Stimulated activated CD8-positive, alpha-beta memory T cell treated with anti-CD3 and anti-CD28 coated beads, Interleukin-15, amount 100 ng/mL, for 1 hour (primary cell): ENCODE measurements at places on chromosomes 5 and 9.

DNA sequence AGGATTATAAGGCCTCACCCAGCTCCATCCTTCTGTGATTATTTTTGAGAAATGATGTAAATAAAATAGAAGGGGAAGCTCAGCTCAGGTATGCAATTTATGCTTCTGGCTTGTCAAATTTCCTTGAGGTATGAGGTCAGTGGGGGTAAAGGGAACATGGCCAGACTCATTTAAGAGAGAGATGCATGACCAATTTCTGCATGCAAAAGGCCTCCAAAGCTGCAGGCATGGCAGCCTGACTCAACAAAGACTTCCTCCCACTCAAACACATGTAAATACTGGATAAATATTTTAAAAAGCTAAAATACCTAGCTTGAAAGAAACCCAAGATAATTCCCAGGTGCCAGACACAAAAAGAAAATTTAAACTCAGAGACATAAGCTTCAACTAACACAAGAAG is 101.4 kb upstream of the SLC1A3 start:
- DNase-seq: no peak

GRCh38 chr9:125410522-125410894 is 148.9 kb downstream of the GAPVD1 start:
- DNase-seq: no peak

DNA sequence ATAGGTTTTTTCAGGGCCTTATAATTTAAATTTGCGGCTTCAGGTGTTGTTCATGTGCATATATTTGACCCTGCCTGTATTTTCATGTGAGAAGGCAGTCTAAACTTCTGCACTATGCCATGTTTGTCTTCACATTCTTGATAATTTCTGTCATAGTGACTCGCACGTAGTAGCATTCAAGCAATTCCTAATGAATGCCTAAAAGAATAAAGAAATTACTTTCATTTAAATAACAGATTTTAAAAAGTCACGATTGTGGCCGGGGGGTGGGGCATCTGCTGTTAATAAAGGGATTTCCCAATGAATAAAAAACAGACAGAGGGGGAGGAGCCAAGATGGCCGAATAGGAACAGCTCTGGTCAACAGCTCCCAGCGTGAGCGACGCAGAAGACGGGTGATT is 318.0 kb downstream of the ADAMTS6 start:
- no peak for DNase-seq

- no peak for DNase-seq
These were observed at the start of gene CTNND2 for GRCh38 chr5:11904265-11904906. CTNND2 (minus strand) TSS chr5:11904446; CDS start chr5:11903853, 593 bp downstream.

- DNase-seq: no peak
These were observed 24.2 kb downstream of the WNK2 start for GRCh38 chr9:93207860-93208734.

GRCh38 chr5:174120401-174121005 is 75.0 kb downstream of the NSG2 start:
- no peak for DNase-seq

DNA sequence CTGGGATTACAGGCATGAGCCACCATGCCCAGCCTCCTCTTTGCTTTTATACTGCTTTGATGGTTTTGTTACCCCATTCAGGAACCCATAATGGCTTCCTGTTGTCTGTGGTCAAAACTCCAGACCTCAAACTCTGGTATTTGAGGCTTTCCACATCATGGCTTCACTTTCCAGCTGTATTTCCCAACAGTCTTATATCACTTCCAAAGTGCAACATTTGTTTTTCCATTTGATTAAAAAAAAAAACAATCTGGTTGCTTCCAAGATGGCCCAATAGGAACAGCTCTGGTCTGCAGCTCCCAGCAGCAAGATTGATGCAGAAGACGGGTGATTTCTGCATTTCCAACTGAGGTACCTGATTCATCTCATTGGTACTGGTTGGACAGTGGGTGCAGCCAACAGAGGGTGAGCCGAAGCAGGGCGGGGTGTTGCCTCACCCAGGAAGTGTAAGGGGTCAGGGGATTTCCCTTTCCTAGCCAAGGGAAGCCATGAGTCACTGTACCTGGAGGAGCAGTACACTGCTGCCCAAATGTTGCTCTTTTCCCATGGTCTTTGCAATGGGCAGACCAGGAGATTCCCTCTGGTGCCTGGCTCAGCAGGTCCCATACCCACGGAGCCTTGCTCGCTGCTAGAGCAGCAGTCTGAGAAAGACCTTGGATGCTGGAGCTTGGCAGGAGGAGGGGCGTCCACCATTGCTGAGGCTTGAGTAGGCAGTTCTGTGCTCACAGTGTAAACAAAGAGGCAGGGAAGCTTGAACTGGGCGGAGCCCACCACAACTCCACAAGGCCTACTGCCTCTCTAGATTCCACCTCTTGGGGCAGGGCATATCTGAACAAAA is 458.4 kb downstream of the KDM4C start:
- no peak for DNase-seq

- DNase-seq: no peak
These were observed 33.9 kb downstream of the OLFML2A start for GRCh38 chr9:124810663-124811355.

DNA sequence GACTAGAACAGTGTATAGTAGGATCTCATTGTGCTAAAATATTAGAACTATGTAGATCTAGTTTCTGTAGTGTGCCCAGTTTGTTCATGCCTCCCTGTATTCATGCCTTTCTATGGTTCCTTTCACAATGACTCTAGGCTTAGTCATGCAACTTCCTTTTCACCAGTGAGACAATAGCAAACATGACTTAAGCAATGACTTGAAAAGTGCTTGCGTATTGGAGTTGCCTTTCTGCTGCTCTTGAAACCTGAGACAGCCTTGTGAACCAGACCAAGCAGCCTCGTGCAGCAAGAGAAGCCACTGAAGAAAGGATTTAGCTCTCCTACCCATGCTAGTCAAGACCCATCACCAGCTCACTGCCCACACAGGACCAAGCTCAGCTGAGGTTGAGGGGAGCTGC is 294.5 kb upstream of the TAS2R1 start:
- DNase-seq: no peak

DNA sequence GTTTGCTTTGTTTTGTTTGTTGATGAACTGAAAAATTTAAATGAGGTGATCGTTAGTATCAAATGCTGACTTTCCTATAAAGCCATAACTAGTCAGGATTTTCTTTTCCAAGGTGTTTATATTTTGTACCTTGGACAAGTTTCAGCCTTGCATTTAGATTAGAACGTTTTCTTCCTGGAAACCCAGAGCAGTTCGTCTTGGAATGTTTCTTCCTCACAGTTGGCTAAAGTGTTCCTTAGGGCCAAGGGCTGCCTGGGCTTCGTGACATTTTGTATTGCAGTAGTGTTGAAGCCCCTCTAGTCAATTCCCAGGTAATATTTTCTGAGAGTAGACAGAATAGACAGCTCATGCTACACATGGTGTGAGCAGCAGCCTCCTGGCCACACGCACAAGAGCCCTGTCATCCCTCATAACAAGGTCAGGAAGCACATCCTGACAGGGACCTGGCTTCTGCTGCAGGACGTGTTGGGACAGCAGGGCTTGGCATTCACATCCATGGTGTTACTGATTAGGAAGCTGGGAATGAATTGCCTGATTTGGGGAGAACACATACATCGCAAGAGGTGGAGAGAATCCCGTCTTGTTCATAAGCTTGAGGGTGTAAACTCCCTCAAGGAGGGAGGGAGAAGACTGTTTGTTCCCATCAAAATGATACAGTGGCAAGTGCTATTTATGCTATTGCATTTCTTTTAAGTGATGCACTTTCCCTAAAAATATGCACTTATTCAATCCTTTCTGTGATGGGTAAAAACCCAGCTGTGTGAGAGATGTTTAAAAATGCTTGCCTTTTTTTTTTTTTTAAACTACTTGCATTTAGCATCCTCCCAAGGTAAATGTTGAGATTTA is 31.7 kb downstream of the FUBP3 start:
- no peak for DNase-seq

GRCh38 chr9:19138084-19138483 is 10.8 kb upstream of the PLIN2 start:
- DNase-seq: no peak

- no peak for DNase-seq
These were observed 131.7 kb downstream of the SUSD1 start for GRCh38 chr9:112043423-112043822.

DNA sequence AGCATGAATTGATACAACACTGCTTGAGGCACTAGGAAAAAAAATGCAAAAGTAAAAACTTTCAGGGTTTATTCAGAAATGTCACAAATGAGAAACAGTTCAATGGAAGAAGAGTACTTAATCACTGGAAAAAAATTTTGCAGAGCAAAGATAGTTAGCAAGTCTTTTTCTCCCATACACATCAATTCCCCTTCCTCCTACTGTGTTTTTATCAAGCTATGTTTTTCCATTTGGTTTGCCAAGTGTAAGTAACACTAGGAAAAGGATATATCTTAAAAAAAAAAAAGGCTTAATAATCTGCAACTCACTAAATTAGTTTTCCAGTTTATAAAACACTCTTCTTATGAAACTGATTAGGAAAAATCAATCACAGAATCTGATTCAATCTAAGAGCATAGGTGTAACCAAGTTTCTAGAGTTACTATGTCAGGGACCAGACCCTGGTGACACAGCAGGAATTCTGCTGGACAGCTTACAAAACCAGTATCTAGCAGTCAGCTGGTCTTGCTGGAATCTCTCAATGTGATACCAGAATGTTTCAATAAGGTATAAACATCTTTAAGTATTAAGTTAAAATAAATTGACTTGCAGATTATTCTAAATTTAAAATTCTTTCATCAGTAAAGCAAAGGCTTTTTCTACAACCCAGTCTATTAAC is 34.7 kb downstream of the RNF145 start:
- no peak for DNase-seq
